Right forelimb (tissue), 1 donor: ENCODE measurements at places on chromosomes 12 and 14.

DNA sequence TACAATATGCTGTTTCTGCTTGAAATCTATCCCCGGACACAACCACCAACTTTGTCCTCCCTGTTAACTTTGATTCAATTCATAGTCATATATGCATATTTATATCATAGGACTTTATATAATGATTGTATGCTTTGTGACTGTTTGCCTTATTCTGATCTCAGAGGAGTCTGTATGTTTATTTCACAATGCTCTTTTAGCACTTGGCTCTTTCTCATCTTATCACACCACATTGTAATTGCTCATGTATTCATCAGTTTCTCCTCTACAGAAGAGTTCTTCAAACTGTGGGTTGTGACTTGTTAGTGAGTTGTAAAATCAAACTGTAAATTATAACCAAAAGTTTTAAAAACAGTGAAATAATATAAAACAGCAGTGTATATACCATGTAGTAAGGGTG lies 21.7 kb upstream of the PPM1A start:
- DNase-seq = no peak

DNA sequence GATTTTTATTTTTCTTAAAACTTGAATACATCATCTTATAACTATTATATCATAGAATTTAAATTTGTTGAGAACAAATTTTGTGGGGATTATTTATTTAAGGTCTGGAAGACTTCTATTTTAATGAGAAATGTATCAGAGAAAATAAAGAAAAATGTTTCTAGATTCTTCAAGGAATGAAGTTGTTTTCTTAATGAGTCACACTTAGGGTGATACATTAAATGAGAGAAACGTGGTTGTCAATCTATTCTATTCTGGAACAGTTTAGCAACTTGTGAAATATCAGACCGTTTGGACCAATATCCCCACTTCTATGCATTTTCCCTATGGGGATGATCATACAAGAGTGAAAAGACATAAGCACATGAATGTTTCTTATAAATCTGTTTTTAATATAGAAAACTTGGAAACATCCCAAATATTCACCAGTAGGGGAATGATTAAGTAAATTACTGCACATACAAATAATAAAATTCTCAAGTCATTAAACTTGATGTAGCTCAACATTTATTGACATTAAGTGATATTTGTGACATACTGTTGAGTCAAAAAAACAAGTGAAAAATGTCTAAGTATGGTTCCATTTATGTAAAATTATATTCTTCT lies 88.5 kb downstream of the E2F7 start:
- no peak for DNase-seq

DNA sequence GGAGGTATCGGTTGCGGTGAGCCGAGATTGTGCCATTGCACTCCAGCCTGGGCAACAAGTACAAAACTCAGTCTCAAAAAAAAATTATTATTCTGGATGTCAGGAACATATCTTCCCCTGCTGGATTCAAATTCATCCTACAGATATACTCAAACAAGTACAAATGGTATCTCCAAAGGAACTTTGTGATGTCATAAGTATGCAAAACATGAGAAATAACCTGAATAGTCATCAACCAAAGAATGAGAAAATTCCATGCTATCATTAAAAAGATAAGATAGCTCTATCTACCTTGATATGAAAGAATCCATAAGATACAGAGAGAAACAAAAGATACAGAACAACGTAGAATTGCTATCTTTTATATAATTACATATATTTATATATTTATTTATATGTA lies 67.7 kb downstream of the EEA1 start:
- no peak for DNase-seq

DNA sequence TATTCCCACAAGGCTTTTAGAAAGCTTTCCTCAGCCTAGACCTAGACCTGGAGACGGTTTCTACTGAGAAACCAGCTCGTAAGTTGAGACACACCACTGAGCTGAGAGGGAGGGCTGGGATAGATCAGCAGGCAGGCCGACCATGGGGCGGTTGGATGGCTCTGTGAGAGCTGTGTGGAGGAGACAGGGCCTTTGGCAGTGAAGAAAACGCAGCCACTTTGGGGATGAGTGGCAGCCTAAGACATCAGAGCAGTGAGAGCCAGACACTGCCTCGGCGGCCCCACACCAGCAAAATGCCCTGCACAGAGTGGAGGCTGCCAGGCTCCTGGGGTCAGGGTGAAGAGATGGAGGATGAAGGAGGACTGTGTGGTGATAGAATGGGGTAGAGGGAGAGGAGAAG lies 46.0 kb downstream of the CACNA2D4 start:
- DNase-seq = no peak

DNA sequence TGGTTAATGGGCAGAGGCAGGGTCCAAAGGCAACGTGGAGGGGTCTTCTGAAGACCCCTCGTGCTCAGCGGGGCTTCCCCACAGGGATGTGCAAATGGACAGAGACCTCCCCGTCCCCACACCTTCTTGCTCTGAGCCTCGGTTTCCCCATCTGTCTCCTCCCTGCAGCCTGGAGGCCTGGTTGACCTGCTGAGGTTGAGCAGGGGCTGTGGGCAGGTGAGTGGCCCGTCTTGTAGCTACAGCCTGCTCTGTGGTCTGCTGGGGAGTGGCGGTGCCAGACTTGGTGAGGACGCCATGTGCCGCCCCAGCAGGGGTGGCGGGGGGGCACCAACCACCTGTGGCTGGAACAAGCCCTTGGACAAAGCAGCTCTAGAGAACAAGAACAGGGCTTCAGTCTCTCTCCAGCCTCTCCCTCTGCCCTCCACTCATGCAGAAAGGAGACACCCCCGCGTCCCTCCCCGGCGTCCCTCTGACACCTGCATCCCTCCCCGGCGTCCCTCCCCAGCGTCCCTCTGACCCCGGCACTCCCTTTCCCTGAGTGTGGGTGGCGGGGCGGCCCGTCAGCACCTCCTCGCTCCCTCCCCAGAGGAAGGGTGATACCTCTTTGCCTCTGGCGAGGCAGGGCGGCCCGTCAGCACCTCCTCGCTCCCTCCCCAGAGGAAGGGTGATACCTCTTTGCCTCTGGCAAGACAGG lies 83.7 kb downstream of the NOC4L start:
- no peak for DNase-seq

DNA sequence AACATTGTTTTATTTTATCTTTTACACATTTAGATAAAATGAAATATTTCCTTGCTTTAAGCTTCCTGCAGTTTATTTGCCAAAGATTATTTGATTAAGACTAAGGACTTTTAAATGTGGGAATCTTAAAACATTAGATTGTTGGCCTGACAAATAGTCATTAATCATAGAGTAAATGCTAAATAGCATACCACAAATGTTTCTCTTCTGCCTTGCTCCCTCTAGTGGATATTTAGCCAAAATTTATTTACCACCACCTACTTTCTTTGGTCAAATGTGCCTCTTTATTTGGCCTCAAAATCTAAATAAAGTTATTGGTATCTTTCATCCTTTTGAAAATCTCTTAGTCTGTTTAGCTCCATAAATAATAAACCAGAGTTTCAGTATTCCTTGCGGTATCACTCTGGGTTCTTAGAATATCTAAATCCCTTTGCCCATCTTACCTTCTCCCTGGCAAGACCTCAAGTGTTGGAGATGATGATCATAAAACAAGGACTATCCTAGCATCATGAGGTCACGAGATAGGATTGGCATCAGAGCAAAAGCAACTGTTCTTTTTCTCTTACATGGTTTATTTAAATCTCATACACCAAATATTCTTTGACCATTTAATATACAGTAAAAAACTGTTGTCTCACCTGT lies 150.6 kb upstream of the AEBP2 start:
- DNase-seq = no peak

DNA sequence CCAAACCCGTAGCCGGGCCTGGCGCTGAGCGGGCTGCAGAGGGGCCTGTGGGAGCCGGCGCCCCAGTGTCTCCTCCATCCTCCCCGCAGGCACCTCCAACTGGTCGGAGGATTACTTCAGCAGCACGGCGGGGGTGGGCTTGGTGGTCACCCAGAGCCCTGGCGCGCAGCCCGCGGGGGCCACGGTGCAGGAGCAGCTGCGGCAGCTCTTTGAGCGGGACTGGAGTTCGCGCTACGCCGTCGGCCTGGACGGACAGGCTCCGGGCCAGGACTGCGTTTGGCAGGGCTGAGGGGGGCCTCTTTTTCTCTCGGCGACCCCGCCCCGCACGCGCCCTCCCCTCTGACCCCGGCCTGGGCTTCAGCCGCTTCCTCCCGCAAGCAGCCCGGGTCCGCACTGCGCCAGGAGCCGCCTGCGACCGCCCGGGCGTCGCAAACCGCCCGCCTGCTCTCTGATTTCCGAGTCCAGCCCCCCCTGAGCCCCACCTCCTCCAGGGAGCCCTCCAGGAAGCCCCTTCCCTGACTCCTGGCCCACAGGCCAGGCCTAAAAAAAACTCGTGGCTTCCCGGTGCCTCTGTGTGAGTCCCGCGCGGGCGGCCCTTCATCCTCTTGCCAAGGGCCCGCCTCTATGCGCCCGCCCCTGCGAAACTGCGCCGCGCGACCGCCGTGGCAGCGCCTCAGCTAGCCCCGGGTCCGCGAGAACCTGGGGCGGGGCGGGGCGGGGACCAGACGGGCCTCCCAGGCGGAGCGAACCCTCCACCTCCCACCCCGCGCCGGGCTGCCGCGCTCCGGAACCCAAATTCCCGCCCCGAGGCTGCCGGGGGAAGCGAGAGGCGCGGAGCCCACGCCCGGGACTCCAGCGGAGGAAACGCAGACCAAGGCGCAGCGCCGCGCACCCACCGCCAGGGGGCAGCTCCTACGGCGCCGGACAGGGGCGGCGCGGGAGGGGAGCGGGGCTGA lies 8.3 kb downstream of the PLD4 start:
- peak; percentile 94 for DNase-seq

DNA sequence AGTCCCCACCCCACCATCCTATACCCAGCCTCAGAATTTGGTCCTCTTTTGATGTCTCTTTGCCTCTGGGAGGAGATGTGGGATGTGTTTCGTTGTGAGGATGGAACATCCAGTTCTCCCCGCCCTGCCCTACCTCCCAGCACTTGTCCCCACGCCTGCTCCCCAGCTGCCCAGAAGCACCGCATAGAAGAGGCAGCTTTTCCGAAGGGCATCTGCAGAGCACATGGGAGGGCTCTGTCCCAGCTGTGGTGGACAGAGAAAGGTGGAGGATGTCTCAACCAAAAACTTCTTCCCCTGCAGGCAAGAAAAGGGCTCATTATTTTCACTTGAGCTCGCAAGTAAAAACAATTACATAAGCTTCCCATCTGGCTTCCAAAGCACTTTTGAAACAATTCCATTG lies 302.6 kb downstream of the PCNX1 start:
- no peak for DNase-seq

DNA sequence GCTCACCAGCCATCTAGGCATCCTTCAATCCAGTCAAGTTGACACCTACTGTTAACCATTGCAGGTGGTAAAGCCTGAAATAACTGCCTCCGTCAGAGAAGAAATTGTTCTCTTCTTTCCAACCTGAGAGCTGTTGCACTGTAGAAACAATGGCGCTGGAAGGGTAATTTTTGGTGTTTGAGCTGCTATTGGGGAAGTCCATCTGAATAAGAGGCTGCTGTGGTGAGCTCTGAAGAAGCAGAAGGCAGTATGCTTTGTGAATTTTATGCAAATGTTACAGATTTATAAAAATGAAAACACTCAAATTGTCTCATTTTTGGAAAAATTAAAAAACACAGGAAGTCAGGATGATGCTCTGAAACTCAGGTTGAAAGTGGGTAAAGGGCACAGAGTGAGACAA lies 60.2 kb downstream of the SNAPC1 start:
- no peak for DNase-seq

DNA sequence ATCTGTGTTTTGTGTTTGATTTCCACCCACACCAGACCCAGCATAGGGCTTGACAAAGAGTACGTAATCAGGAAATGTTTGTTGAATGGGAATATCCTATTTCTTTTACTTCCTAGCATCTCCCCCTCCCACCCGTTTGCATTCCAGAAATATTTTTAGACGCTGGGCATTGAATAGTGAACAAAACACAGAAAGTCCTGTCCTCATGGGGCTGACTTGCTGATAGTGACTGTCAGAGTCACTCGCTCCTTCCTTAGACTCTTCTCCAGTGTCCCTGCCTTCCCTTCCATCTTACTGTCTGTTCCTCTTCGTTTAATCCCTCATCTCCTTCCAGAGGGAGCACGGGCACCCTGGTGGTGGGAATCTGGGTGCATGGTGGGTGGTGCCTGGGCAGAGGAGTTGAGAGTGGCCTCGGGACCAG lies 53.6 kb downstream of the SLC25A47 start:
- no peak for DNase-seq

- no peak for DNase-seq
Observed at GRCh38 chr12:50537538-50537919, 32.7 kb downstream of the DIP2B start.

- DNase-seq = no peak
Observed at GRCh38 chr14:35254736-35255135, 37.4 kb upstream of the PSMA6 start.

GRCh38 chr12:31018790-31019505 lies 54.7 kb upstream of the DDX11 start:
- peak; percentile 40 for DNase-seq
